SK-N-SH treated with all-trans-retinoic acid at 6 μM for 48 hours (cell line): ENCODE measurements at places on chromosomes 12 and 14.

- no peak for ATAC-seq
Observed at GRCh38 chr14:87863047-87863446, 129.9 kb downstream of the GALC start.

DNA sequence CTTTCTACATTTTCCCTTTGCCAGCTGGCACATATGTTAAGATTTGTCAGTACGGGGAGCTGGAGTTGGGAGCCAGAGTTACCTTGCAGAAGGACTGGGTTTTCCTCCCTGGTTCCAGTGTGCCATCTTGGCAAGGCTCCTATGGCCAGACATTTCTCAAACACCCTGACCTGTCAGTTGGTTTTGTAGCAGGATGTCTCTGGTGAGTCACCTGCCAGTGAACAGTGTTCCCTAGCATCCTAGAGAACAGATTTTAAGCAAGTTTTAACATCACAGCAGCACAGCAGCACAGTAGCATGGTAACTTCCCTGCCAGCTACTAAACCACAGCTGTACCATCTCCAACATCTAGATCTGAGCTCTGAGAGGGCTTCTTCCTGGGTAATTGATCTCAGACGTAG lies 26.2 kb upstream of the KTN1 start:
- no peak for ATAC-seq

GRCh38 chr14:27367345-27367744 lies 769.5 kb upstream of the NOVA1 start:
- ATAC-seq: no peak

DNA sequence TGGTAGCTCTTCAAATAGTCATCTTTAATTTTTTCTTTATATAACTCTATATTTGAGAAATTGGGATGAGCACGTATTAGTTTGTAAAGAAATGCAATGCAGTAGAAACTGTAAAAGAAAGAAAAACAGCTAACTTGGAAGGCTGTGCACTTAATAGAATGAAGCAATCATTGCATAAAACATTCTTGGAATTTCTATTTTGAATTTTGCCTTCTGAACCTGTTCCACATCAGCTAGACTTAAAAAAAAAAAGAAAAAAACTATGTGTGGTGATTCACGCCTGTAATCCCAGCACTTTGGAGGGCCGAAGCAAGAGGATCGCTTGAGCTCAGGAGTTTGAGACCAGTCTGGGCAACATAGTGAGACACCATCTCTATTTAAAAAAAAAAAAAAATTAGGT lies 29.4 kb downstream of the SCN8A start:
- peak; percentile 22; the same call in 2 of the 3 replicates for ATAC-seq

DNA sequence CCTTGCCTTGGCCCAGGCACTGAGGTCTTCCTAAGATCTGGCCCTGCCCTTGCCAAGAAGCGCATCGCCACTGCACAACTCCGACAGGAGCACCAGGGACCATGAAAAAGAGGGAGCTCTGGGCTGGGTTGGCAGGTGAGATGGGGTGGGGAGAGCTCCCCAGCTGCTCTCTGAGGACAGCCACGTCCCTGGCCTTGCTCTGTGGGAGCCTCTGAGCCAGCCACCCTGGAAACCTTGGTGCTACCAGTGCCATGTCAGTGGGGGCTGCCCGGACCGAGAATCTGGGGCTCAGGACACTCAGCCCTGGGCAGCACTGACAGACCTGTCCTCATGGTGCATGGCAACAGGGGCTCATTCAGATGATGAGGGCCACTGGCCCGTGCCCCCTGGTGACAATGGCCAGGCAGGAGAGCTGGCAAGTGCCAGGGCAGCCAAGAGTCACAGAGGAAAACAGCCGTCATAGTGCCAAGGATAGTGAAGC lies 134.8 kb downstream of the ZFP36L1 start:
- no peak for ATAC-seq

GRCh38 chr14:22646570-22647254 lies 2.6 kb upstream of the OR6J1 start:
- ATAC-seq: no peak

- ATAC-seq: no peak
Observed at GRCh38 chr14:90655829-90656228, 160.4 kb downstream of the TTC7B start.

GRCh38 chr12:91356405-91356804 lies 173.8 kb upstream of the DCN start:
- ATAC-seq: no peak

DNA sequence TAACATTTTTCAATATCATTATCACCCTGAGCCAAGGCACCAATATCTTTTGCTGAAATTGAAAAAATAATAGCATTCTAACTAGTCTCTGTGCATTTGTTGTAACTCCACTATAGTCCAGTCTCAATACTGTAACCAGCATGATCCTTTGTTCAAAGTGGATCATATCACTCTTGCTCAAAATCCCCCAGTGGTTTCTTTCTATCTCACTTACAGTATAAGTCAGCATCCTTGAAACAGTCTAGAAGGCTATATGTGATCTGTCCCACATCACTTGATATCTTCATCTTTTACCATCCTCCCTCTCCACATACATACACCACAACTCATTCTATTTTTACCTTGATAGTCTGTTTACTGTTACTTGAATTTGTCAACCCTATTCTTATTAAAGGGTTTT lies 435.7 kb downstream of the CCER1 start:
- no peak for ATAC-seq

GRCh38 chr12:124481772-124482566 lies 85.4 kb downstream of the NCOR2 start:
- no peak for ATAC-seq

- no peak for ATAC-seq
Observed at GRCh38 chr12:88437226-88437625, 143.0 kb downstream of the KITLG start.

DNA sequence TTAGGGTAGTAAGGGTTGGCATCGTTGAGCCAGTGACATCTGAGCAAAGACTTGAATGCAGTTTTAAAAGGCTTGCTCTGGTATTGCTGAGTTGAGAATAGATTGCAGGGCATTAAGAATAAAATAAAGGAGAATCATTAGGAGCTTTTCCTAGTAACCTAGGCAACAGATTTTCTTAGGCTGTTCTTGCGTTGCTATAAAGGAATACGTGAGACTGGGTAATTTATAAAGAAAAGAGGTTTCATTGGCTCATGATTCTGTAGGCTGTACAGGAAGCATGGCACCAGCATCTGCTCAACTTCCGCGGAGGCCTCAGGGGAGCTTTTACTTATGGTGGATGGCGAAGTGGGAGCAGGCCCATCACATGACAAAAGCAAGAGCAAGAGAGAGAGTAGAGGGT lies 97.4 kb downstream of the RAD51B start:
- no peak for ATAC-seq

GRCh38 chr14:23245282-23245681 lies 7.5 kb downstream of the RNF212B start:
- ATAC-seq: no peak

- ATAC-seq: no peak
Observed at GRCh38 chr12:24896171-24896570, 52.7 kb downstream of the BCAT1 start.

DNA sequence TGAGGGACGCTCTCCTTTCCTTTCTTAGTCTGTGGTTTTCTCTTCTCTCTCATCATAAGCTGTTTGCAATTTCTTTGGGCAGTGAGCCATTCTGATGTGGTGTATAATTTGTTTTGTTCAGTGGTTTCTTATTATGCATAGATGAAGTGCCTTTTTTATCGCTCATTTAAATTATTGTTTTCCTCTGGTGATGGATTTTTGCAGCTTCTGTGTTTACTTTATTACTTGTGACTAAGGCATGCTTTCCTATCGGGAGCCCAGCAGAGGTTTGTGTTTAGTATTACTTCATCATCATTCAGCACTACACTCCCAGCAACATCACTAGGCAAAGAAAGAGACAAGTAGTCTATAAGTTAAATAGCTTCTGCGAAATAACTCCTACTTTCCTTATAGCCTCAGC lies 586.6 kb upstream of the NOVA1 start:
- no peak for ATAC-seq

- ATAC-seq: no peak
Observed at GRCh38 chr14:75373616-75374015, 54.2 kb upstream of the JDP2 start.

GRCh38 chr12:46560874-46561273 lies 188.3 kb upstream of the SLC38A2 start:
- ATAC-seq: no peak

- peak; percentile 87 for ATAC-seq
Observed at GRCh38 chr12:54419088-54419887, at the start of gene ITGA5. Gene ITGA5, minus strand, starts transcription at chr12:54419266. Its CDS starts 68 bp downstream, at chr12:54419198.

DNA sequence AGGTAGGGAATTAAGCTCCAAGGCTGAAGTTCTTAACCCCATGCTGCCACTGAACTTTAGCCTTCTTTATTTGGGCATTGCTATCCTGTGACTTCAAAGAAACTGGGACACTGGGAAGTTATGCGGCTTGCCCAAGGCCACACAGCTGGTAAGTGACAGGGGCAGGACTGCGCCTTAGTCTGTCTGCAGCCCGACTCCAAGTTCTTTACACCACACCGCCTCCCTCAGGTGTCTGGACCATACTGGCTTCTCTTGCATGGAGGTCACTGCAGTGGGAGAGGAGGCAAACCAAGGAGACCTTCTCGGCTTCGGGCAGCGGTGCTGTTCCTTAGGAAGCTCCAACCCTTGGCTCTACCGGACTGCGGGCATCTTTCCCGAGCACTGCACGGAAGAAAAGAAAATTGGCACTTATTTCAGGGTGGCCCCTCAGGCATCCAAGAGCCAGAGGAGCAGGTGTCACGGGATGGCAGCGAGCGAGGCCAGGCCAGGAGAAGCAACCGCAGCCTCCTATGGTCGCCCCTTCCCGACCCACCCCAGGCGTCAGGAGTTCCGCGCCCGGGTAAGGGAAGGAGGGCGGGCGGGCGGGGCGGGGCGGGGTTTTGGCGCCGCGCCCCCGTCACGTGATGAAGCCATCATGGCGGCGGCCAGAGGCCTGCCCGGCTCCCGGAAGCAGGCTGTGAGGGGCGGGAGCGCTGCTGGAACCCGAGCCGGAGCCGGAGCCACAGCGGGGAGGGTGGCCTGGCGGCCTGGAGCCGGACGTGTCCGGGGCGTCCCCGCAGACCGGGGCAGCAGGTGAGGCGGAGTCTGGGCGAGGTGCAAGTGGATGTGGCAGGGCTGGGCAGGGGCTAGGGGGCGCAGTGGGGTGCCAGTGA lies 16.4 kb upstream of the ESPL1 start:
- ATAC-seq: peak; percentile 88

DNA sequence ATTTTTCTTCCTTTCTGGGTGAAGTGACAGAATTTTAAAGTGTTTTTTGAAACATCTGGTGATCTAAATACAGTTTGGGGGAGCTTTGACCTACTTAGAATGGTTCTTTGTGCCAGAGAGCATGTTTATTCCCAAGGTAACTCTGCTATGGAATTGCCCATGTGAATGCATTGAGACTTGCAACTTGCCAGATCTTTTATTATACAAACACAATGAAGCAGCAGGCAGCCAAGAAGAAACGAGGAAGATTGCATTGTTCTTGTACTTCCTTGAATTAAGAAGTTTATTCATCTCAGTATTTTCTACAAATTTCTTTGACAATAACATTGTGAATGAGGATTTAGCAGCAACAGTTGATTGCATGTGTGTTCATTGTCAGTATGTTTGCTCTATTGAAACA lies 55.5 kb downstream of the FGD4 start:
- ATAC-seq: no peak

- no peak for ATAC-seq
Observed at GRCh38 chr14:64459405-64460136, 5.7 kb upstream of the AKAP5 start.
